ENCODE measurements at places on chromosomes 3 and 15.

GRCh38 chr15:61032600-61033286 is 196.4 kb downstream of the RORA start:
- DNase-seq: no peak

DNA sequence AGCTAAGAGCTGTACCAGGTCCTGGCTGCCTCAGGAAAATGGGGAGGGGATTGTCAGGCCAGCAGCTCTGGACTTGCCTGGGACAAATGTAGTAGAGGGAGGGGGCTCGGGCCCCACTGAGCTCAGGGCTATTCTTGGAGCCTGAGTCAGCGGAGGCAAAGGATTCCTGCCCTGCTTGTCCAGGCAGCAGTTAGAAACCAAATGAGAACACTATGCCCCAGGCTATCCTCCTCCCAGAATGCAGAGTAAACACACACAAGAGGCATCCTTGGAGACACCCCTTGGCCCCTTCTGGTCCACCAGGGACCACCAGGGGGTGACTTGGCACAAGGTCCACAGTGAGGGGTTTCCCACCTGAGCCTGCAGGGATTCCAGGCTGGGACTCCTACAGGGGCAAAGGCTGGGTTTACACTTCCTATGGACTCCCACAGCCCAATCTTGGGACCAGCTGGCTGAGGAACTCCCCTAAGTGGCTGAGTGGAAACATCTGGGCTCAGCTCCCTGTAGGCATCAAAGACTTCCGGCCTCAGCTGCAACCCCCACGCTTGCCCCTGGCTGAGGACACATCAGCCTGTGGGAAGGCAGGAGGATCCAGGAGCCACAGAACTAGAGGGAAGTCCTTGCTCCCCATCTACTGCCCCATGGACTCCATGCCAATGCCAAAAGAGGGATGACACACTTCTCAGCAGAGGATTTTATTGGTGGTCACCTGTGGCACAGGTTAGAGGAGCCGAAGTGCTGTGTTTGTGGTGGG is 3.4 kb upstream of the COL7A1 start:
- no peak for DNase-seq

DNA sequence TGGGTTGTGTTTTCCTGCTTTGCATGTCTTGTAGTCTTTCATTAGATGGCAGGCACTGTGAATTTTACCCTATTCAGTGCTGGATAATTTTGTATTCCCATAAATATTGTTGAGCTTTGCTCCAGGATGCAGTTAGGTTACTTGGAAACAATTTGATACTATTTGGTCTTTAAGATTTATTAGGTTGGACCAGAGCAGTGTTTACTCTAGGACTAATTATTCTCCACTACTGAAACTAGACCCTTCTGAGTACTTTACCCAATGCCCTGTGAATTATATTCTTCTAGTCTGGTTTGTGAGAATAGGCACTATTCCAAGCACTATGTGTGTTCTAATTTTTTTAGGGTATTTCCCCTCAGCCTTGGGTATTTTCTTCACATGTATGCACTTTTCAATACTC is 37.8 kb upstream of the TASOR start:
- DNase-seq: no peak

- DNase-seq: no peak
These were observed 17.4 kb upstream of the ADPGK start for GRCh38 chr15:72800833-72801481.

GRCh38 chr3:17935222-17935621 is 192.8 kb upstream of the TBC1D5 start:
- no peak for DNase-seq

GRCh38 chr15:81410318-81410753 is 36.3 kb upstream of the TMC3 start:
- no peak for DNase-seq

- DNase-seq: no peak
These were observed 846.1 kb upstream of the CFAP20DC start for GRCh38 chr3:59895972-59896371.

- DNase-seq: no peak
These were observed 7.4 kb downstream of the GLB1 start for GRCh38 chr3:33089515-33089914.

DNA sequence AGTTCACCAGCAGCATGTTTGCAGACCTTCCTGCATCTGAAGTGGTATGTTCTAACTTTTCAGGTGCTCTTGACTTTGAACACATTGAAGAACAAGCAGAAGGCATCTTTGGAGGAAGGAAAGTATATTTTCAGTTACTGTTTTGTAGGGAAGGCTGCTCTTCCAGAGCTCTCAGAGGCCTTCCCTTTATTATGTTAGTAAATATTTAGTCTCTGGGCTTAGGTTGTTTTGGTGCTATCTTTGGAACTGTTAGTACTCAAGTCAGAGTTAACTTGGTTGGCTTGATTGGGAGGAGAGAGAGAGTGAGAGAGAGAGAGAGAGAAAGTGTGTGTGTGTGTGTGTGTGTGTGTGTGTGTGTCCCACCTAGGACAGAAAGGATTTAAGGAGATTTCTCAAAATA is 188.2 kb downstream of the ITPR1 start:
- DNase-seq: no peak

GRCh38 chr15:90393040-90393439 is 5.0 kb downstream of the IQGAP1 start:
- no peak for DNase-seq

DNA sequence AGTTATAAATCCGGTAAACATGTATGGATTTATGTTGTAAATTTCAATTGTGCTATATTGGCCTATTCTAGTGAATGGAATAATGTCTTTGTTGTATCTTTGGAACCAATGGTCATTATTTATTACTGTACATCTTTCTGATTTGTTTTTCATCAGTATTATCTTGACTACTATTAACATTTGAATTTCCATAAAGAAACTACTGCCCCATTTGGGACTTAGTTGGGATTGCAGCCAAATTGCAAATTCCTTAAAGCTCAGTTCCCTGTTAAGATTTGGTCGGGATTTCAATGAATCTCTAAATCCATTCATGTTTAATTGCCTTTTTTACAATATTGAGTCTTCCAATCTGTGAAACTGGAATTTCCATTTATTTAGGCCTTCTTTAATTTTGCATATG is 822.4 kb upstream of the CADM2 start:
- no peak for DNase-seq

- no peak for DNase-seq
These were observed 2.9 kb downstream of the SLC22A13 start for GRCh38 chr3:38268522-38268921.

DNA sequence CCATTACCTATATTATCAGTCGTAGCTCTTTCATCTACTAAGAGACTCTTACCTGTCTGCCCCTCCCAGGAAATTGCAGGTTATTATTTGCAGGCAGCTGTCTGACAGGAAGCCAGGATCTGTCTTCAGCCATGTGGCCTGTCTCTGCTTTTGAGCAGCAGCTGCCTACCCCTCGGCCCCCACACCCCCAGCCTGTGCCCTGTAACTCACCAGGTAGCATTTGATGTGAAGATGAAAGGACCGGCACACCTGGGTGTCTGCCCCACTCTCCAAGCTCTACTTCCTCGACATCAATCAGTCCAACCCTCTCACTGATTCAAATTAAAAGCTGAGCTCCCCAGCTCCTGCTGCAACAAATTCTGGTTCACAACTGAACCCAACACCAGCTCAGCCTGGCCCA is 197.2 kb upstream of the CTNNB1 start:
- DNase-seq: no peak

DNA sequence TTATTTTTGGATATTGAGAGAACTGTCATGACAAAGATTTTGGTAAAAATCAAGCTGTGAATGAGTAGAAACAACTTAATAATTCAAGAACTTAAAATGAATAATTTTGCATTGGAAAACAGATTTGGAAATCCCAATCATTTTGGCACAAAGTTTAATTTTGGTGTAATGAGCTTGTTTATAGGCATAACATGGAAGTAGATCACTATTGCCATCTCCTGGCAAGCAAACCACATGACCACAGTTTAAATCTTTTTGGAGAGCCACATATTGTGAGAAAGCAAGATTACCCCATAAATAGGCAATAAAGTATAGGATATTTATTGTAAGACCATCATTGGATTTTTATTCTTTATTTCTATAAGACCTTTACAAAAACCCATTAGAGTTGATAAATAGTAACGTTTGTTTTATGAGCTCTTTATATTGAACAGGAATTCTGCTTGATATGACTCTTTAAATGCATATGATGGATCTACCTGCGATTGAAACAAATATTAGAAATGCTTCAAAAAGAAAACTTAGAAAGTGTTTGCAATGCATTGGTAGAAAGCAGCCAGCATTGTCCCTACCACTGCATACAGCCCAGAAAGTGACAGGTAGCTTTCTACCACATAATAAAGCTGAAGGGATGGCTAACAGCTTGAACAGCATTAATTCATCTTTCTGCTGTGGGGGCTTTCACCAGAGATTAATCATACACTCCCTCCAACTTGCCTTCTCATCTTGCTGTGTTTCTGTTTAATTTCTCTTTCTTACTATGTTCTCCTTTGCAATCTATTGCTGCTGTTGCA is 766.8 kb downstream of the TBL1XR1 start:
- no peak for DNase-seq

DNA sequence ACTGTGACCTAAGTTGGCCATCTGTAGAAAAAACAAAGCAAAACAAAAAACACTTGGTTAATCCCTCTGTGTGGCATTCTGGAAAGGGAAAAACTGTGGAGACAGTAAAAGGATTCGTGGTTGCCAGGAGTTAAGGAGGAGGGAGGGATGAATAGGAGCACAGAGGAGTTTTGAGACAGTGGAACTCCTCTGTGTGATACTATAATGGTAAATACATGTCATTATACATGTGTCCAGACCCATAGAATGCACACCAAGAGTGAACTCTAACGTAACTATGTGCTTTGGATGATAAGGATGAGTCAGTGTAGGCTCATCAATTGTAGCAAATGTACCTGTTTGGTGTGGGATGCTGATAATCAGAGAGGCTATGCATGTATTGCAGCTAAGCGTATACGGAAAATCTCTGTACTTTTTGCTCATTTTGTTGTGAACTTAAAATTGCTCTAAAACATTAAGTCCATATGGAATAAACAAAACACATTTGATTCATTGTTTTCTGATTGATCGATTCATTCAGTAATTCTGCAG is 33.4 kb downstream of the RAP2B start:
- no peak for DNase-seq

DNA sequence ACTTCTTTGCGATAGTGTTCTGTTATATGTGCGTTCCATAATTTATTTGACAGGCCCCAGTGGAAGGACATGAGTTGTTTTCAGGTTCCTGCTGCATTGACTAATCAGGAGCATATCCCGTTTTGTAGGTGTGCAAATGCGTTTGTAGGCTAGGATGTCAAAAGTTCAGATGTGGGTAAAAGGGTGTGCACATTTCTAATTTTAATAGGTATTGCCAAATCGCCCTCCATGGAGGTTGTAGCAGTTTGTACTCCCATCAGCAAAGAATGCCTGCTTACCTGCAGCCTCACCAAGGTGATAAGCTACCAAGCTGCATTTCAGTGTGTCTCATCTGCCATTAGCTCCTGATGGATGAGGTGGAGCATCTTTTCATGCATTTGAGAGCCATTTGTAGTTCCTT is 36.3 kb downstream of the KLF13 start:
- no peak for DNase-seq

- no peak for DNase-seq
These were observed 7.5 kb upstream of the IGSF10 start for GRCh38 chr3:151468284-151468917.

DNA sequence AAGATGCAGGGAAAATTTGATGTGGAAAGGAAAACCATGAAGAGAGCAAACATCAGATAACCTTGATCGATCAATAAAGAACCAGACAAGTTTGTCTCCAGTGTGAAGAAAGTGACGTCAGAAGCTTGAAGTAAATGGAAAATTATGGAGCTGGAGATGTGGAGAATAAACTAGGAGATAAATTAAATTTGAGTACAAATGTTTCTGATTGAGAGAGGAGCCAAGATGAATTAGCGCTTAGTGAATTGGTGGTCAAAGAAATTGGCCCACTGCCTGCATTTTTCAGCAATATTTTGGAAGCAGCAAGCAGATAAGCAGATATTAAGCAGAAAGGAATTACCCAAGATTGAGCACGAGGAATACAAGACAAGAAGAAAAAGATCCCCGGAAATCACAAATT is 567.3 kb upstream of the ZNF385D start:
- DNase-seq: no peak

DNA sequence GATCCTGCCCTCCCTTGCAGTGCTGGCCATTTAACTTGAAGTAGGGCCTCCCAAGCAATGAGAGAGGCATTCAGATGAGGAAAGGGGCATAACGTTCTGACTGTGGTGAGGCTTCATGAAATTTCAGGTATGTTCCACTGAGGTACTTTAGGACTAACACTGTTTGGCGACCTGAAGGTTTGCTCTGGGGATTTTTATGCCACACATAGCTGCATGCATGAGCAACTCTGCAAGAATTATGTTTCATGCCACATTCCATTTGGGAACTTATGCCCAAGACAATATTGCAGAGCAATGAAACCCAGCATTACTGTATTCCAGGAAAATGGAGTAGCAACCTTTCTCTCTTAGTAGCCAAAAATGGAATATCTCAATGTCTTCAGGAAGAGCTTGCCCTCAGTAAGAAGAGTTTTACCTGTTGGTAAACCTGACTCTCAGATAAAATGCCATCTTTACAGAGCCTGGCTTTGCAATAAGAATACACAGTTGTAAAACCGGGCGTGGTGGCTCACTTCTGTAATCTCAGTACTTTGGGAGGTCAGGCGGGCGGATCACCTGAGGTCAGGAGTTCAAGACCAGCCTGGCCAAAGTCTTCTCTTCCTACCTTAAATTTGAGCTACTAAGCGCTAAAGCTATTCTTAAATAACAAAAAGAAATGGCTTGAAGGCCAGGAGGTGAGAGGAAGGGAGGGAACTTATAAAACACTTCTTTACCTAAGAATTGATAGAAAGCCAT is 16.7 kb upstream of the TBL1XR1 start:
- DNase-seq: no peak

DNA sequence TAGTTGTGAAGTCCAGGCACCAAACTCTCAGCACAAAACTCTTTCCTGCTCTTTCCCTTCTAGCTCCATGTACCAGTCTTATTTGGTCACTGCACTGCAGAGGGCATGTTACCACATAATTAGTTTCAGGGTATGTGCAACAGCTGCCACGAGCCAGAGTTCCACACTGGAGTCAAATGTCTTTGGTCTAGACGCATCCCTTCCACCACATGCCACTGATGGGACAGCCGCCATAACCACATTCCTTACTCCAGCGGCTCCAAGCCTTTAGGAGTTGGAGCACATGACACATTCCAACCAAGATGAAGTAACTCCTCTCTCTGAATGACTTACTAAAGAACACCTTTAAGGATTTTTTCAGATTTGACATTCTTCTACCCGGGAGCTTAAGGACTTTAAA is 153.4 kb downstream of the ERC2 start:
- DNase-seq: no peak

- DNase-seq: no peak
These were observed 109.7 kb upstream of the FAM3D start for GRCh38 chr3:58776231-58776630.
